Activated CD4-positive, CD25-positive, alpha-beta regulatory T cell treated with anti-CD3 and anti-CD28 coated beads, Interleukin-2, amount 50 U/mL, for 16 hours (primary cell): ENCODE measurements at places on chromosomes 12 and 14.

DNA sequence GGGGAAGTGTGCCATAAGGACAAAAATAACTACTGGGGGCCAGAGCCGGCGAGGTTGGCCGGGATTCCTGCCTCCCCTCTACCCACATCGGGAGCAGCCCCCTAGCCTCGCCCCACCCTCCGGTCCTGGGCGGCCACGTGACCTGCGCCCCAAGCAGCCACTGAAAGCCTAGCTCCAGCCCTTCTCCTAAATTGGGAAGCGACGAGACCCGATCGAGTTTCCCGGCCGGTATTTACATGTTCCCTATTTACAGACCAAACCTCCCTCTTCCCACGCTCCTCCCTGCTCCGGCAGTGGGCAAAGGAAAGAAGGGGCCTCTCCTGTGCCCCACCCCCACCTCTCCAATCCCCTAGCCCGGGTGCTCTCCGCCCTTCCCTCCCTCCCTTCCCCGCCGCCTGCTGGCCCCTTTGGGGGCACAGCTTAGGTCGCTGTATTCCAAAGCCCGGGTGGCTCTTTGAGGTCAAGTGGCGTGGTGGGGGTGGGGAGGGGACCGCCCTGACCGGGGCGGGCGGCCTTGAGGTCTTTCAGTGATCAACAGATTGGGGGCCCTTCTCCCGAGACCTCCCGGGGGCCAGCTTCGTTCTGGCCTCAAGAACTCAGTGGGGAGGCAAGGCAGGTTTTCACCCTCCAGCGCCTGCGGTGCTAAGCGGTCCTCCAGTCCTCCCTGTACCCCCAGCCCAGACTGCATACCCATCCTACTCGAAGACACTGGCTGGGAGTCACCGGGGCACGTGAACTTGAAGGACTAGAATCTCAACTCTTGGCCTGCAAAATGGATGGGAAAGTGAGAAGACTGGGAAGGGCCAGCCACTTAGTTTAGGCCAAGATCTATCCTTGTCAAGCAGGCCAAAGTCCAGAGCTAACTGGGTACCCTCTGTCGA lies 6.3 kb upstream of the CTDSP2 start:
- no peak for DNase-seq

DNA sequence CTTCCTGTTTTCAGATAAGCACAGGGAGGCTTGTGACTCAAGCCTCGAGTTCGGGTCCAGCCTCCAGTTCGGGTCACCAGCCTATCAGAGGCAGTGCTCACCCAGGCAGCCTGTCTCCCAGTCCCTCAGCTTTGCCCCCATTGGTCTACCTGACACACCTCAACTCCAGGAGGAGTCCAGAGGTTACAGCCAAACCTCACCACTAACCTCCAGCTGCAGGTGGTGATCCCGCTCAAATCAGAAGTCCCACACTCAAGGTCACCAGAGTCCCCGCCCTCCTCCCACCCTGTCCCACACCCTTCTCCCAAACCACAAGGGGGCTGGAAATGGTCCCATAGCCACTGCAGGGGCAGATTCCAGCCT lies 42.1 kb downstream of the KDM2B start:
- DNase-seq = no peak

DNA sequence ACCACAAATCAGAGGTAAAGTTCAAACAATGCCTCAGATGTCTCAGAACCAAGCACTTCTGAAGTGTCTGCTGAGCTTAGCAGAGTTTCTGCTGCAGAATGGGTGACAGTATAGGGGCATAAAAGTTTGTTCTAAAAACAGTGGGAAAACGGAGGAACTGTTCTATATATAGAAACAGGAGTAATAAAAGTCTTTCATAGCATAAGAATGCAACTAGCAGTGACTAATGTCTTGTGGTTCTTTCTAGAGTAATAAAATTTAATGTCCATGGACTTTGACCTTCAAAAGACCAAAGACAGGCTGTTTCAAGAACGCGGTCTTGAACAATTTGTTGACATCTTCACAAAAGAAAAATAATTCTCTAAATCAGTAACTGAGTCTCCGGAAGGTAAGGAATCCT lies 107.5 kb upstream of the FAR2 start:
- DNase-seq = no peak

- no peak for DNase-seq
Measured at GRCh38 chr12:24838531-24838950, 110.4 kb downstream of the BCAT1 start.

DNA sequence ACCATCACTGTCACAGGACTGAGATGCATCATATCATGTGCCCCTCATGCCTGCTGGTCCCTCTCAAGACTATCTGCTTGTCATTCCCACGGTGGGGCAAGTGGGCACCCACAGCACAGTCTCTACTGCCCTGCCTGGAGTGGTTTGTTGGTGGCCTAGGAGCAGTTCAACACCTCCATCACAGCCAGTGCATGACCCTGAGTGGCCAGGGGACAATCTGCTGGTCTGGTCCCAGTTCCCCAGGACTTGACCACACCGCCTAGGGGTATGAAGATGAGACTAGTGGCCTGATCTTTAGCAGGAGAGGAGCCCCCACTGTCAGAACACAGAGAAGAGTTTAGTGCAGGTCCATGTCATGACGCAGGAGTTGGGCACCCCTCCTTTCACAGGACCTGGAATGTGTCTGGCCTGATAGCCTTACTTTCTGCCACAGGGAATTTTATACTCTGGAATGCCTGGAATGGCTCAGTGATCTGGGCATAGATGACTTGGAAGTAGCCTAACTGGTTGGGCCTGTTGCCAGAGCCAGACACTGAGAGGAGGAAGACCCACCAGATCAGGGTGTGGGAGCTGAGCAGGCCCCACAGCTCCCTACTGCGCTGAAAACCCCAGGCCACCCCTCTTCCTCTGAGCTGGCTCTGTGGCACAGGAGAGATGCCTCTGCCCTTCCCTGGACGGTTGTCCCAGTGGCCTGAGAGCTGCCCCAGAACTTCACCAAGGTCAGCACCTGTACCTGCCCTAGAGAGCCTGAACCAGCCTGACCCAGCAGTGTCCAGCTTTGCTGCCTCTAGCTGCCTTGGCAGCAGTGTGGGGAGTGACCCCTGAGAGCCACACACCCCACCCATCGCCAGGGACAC lies 83.3 kb downstream of the PUS7L start:
- no peak for DNase-seq

GRCh38 chr14:66163023-66163422 lies 323.1 kb upstream of the CCDC196 start:
- no peak for DNase-seq

- DNase-seq = no peak
Measured at GRCh38 chr14:100416921-100417860, 94.1 kb downstream of the SLC25A47 start.

- no peak for DNase-seq
Measured at GRCh38 chr14:100340423-100340813, 17.3 kb downstream of the SLC25A47 start.

- no peak for DNase-seq
Measured at GRCh38 chr12:107605293-107605692, 80.3 kb upstream of the PWP1 start.

DNA sequence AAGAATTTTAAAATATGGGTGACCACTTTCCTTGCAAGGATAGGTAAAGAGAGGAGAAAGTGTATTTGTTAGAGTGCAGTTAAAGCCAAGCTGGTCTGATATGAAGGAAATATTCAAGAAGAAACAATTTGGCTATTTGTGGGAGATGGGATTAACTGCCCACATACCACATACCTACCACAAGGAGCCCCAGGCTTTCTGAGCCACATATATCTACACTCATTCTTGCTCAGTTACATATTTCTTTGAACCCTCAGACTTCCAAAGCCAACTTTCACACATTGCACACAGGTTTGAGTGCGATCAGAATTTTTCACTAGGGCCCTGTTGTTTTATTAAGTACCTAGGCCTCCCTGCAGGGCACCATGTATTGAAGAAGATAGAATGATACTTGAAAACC lies 330.2 kb downstream of the ZFP36L1 start:
- DNase-seq = no peak

DNA sequence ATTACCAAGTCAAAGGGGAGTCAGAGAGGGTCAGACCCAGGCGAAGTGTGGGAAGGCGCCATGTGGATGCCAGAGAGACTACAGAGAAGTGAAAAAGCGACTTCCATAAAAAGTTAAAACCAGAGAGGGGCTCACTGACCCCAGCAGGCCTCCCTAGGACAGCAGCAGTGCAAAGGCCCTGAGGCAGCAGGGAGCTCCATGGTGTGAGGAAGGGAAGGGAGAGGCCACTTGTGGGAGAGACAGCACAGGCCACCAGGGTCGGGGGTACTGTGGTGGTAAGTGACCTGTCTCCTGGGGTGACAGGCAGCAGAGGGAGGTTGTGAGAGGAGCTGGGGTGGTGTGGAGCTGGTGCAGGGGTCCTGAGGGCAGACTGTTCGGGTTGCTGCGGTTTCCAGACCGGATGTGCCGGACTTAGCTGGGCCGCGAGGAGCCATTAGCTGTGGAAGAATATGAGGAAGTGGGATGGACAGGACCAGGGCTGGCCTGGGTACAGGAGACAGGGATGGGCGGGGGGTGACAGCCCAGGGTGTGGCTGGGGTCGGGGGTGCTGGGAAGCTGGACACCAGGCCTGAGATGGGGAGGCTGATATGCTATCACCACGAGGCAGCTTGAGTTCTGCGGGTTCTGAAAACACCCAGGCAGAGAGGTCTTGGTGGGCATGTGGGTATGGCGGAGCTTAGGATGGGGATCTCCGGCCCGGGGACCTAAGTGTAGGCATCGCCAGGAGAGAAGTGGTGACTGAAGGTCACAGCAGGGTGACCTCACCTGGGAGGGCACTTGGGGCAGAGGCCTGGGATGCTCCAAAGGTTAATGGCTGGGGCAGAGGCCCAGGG lies 22.7 kb downstream of the SETD1B start:
- DNase-seq = no peak

GRCh38 chr12:12425001-12425400 lies 68.1 kb downstream of the BORCS5 start:
- no peak for DNase-seq

- DNase-seq = no peak
Measured at GRCh38 chr14:91614187-91614586, 104.1 kb upstream of the PPP4R3A start.

DNA sequence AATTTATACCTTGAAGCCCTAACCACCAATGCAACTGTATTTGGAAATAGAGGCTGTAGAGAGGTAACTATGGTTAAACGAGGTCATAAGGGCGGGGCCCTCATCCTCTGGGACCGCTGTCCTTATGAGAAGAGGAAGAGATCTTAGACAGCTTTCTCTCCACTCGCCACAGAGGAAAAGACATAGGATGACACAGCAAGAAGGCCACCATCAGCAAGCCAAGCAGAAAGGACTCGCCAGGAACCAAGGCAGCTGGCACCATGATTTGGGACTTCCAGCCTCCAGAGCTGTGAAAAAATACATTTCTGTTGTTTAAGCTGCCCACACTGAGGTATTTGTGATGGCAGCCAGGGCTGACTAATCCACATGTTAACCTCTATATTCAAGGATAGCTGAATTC lies 30.4 kb upstream of the BCAT1 start:
- DNase-seq = no peak

DNA sequence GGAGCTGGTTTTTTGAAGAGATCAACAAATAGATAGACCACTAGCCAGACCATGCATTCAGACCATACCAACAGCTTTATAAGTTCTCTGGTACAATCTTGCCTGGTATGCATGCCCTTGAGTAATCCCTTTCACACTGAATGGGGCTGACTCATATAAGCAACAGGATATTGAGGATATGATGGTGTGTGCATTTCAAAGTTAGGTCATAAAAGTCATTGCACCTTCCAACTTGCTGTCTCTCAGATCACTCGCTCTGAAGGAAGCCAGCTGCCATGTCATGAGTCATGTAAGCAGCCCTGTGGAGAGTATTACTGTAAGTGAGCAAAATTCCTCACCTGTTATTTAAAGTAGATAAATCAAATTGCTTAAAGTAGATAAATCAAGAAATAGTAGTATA lies 45.0 kb upstream of the OR6J1 start:
- no peak for DNase-seq

- DNase-seq = no peak
Measured at GRCh38 chr12:16880864-16881285, 274.9 kb upstream of the LMO3 start.

DNA sequence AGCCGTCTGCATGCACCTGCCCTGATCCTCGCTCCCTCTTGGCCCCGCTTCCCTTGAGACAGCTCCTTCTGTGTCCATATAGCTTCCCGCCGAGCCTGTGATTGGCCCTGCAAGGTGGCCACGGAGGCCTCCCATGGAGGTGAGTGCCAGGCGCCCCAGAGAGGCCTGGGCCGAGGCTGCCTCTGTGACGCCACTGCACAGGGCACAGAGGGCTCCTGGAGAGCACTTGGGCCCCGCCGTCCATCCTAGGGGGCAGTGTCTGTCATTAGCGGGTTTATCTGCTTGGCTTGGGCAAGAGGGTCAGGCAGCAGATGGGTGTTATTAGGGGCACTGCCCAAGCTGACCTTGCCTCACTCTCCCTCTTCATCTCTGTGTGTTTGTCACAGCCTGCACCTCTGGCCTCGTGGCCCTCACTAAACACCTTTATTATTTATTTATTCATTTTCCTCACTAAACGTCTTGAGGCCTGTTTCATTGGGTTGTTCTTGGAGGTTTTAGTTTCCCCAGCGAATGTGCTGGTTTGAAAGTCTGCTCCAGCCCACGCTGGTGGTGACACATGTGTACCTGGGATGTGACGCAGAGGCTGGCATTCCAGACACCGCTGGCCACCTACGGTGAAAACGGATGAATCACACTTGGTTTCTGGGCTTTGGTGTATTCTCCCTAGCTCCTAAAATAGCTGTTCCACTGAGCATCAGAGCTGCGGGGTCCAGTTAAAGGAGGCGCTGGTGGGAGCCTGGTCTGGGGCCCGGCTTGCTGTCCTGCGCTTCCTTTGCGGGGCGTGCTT lies 5.9 kb downstream of the ZFYVE21 start:
- DNase-seq = no peak
